AG04449 (cell line): ENCODE measurements at places on chromosomes 1 and 21.

DNA sequence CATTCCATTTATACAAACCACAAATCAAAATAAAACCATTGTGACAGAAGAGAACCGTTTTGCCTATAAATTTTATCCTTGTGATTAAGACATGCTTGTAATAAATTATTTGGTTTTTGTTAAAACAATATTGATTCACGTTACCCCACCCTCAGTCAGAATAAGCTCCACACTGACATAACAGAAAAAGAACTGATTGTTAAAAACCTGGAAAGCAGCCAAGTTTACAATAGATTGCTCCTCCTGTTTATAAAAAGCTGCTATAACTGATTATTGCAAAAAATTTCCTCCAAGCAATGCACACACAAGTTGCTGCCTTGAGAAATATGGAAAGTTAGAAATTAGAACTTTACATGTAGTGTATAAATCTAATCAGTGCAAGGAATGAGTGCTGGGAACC, 263.5 kb downstream of the SETD4 start:
- no peak for DNase-seq

GRCh38 chr21:32599091-32599490, 13.1 kb downstream of the CFAP298 start:
- DNase-seq: no peak

DNA sequence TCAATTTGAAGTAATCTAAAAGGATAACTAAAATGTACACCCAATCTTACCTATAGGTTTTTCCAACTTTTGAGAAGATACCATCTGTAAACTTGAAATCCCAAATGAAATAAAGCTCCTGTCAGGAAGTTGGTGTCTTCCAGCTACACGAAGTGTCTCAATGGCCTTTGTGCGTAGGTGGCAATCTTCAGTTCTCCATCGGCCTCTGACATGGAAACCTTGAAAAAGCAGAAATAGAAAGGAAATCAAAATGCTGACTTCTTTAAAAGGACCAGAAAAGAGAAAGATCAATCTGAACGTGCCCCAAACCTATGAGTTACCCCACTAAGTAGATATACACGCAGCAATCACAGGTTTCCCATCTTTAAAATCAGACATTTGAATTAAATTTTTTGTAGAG, 10.0 kb downstream of the MKNK1 start:
- DNase-seq: no peak

- DNase-seq: no peak
These were observed 721 bp downstream of the PBXIP1 start for GRCh38 chr1:154955039-154955717.

- DNase-seq: no peak
These were observed 21.9 kb downstream of the CLCA2 start for GRCh38 chr1:86445919-86446318.

- no peak for DNase-seq
These were observed 4.4 kb downstream of the THEM5 start for GRCh38 chr1:151849126-151849525.

- DNase-seq: no peak
These were observed 72.0 kb downstream of the OLFM3 start for GRCh38 chr1:101924700-101925099.

GRCh38 chr1:37484325-37485051, 10.1 kb downstream of the ZC3H12A start:
- DNase-seq: no peak

GRCh38 chr21:40602080-40602479, 244.9 kb downstream of the DSCAM start:
- no peak for DNase-seq

DNA sequence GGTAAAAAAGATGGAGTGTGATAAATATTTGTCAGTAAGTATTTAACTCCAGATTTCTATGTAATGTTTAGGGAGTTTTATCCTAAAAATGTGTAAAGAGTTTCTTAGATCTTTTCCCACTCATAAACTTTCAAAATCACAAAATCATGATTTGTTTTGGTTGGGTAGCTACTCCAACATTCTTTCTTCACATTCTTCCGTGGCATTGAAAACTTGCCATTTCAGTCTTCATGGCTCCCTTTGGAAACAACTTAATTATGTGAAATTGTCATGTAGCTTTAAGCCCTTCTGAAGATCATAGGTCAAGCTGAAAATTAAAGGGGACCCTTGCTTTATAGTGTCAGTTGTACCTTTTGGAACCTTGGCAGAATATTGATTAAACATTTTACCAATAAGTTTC, 73.2 kb downstream of the ADGRL2 start:
- no peak for DNase-seq

DNA sequence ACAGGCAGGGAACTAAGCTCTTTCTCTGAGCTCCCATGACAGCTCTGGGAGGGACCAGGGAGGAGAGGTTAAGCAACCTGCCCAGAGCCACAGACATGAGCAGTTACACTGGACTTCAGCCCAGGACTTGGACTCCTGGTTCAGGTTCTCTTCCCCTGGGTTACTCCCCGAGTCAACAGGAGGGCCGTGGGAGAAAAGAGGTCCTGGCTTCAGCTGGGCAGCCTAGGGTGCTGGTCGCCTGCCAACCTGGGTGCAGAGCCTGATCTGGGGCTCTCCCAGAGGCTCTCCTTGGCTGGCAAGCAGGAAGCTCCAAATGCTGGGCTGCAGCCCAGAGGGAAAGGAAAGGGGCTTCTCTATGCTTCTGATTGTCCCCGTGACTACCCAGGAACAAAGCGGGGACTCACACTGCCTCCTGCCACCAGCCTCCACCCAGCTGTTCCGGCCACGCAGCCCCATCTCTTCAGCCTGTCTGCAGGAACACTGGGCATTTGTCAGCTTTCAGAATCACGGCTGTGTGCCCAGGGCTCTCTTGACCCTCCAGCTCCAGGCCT, 141.8 kb downstream of the HIVEP3 start:
- no peak for DNase-seq

GRCh38 chr1:72777918-72778317, 495.6 kb upstream of the NEGR1 start:
- DNase-seq: peak; percentile 44

- DNase-seq: no peak
These were observed 26.7 kb upstream of the ZBTB8B start for GRCh38 chr1:32438136-32438535.

DNA sequence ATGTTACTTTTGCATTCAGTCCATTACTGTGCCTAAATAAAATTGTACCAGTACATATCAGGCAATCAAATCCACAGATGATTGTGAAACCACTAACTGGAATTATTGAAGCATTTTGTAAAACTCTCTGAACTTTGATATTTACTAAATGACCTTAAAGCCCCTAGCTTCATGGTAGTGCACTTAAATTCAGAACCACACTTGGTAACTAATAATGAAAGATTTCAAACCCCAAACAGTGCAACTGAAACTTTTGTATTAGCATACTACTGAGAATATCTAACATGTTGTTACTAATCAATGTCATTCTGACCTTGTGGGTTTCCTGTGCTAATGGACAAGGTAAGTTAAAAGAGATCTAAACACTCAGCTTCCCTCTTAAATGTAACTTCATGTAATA, at the start of gene CFHR3:
Gene CFHR3 (plus strand): TSS at position 238 of the 400 bp plus-strand sequence. CDS start 47 bp downstream, at position 285.
- no peak for DNase-seq

DNA sequence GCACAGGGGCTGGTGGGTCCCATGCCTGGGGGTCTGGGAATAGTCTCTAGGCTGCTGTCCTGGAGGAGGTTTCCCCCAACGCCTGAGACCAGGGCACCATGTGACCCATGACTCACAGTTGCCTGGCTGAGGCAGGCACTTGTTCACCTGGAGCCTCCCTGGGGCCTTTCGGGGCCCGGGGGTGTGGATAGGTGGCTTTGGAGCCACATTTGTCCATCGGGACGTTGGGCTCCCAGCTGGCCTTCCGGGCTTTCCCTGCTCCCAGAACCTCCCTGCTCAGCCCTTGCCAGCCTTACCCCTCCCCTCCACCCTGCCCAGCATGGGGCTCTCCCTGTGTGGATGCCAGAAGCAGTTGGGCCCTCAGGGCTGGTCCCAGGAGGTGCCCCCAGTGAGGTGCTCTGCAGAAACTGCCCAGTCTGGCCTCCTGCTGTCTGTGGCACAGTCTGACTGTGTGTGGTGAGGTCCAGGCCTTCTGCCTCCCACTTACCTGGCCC, 14.2 kb downstream of the COL6A1 start:
- DNase-seq: no peak

DNA sequence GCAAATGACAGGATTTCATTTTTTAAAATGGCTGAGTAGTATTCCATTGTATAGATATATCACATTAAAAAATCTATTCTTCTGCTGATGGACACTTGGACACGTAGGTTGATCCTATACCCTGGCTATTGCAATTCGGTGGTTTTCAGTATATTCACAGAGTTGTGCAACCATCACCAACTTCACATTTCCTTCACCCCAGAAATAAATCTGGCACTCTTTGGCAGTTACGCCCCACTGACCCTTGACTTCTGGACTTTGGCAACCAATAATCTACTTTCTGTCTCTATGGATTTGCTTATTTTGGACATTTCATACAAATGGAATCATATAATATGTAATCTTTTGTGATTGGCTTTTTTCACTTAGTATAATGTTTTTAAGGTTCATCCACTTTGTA, 35.9 kb downstream of the MAP3K7CL start:
- DNase-seq: no peak
